ENCODE measurements at places on chromosomes 3 and 15.

DNA sequence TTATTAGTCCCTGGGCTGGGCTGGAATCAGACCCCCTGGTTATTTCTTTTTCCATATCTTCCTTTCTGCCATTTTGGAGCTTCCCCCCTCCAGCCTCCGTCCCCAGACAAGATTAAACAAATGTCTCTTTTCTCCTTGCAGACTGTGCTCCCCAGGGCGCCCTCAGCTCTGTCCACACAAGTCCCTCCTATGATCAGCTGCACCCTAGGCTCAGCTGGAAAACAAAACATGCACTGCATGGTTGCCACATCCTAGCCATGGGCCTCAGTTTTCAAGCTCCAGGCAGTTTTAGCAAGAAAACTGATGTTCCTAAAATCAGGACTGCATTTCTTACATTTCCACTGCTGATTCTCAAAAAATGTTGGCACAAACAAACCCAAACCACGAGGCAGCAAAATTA, 23.5 kb upstream of the RFTN1 start:
- H3K4me1 ChIP-seq, result no peaks in the 10 kb centered on the region
- H3K4me3 ChIP-seq, result no peak overlapping the region
- H3K36me3 ChIP-seq, result no peaks in the 10 kb centered on the region
- no peak for DNase-seq
- H3K27me3 ChIP-seq, result no peaks in the 10 kb centered on the region

DNA sequence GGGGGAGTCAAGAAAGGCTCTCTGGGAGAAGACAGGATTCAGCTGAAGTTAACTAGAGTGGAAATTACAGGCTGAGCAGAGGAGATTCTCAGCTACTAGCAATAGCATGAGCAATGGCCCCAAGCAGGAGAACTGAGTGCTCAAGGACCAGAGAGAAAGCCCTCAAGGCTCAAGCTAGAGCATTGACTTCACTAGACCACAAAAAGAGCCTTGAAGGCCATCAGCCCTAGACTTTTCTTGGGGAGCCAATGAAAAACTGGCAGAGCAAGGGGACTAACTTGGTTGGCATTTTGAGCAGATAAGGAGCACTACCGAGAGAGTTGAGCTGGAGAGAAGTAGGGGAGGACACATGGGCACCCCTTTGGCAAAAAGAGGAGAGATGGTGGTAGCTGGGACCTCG, 277.6 kb downstream of the FEZF2 start:
- no peaks in the 10 kb centered on the region for H3K36me3 ChIP-seq
- no peak for DNase-seq
- H3K27me3 ChIP-seq, result no peaks in the 10 kb centered on the region
- H3K4me3 ChIP-seq, result no peak overlapping the region

DNA sequence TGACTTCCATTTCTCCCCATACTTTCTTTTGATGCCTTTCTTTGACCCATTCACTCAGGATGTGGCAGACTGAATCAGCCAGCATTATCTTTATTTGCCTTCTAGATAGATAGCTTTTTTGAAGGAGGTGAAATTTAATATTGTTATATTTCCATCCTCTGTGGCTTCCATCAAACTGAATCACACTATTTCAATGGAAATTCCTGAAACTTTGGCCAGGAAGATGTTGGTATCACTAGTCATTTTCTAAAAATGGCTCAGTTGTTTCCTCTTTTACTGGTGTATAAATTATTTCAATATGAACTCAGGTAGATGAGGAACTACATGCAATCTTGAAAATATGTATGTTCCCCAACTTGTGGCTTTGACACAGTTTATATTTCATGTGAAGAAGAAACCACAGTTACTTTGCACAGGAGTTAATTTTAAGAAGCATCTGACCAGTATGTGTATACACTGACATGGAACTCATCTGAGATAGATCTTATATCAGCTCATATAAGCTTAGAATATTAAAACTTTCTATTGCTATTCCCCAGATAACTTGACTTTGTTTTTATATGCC, 248.3 kb downstream of the CGGBP1 start:
- no peaks in the 10 kb centered on the region for H3K36me3 ChIP-seq
- no peak overlapping the region for H3K4me3 ChIP-seq
- H3K27me3 ChIP-seq, result no peaks in the 10 kb centered on the region
- H3K4me1 ChIP-seq, result no peaks in the 10 kb centered on the region

DNA sequence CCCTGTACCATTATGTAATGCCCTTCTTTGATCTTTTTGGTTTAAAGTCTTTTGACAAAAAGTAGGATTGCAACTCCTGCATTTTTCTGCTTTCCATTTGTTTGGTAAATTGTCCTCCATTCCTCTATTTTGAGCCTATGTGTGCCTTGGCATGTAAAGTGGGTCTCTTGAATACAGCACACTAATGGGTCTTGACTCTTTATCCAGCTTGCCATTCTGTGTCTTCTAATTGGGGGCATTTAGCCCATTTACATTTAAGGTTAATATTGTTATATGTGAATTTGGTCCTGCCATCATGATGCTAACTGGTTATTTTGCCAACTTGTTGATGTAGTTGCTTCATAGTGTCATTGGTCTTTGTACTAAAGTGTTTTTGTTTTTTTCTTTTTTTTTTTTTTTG, 32.4 kb downstream of the CMC1 start:
- no peak for DNase-seq
- no peaks in the 10 kb centered on the region for H3K4me1 ChIP-seq
- H3K36me3 ChIP-seq, result no peaks in the 10 kb centered on the region
- H3K27me3 ChIP-seq, result no peaks in the 10 kb centered on the region

GRCh38 chr3:101925564-101925963, 76.2 kb downstream of the NFKBIZ start:
- no peaks in the 10 kb centered on the region for H3K36me3 ChIP-seq
- H3K27me3 ChIP-seq, result no peaks in the 10 kb centered on the region
- no peak overlapping the region for H3K27ac ChIP-seq
- H3K4me1 ChIP-seq, result no peaks in the 10 kb centered on the region

- H3K27me3 ChIP-seq, result no peaks in the 10 kb centered on the region
- no peaks in the 10 kb centered on the region for H3K4me1 ChIP-seq
- no peaks in the 10 kb centered on the region for H3K36me3 ChIP-seq
- H3K27ac ChIP-seq, result no peak overlapping the region
Measured at GRCh38 chr15:89904519-89904918, 8.2 kb downstream of the ARPIN start.

- H3K27me3 ChIP-seq, result no peaks in the 10 kb centered on the region
- no peak for DNase-seq
- no peak overlapping the region for H3K4me3 ChIP-seq
- H3K4me1 ChIP-seq, result no peaks in the 10 kb centered on the region
- H3K27ac ChIP-seq, result no peak overlapping the region
- no peaks in the 10 kb centered on the region for H3K36me3 ChIP-seq
Measured at GRCh38 chr3:45910892-45911291, 24.5 kb downstream of the CCR9 start.

- H3K36me3 ChIP-seq, result no peaks in the 10 kb centered on the region
- no peak for DNase-seq
- H3K4me3 ChIP-seq, result no peak overlapping the region
- no peaks in the 10 kb centered on the region for H3K27me3 ChIP-seq
- no peaks in the 10 kb centered on the region for H3K4me1 ChIP-seq
Measured at GRCh38 chr3:142174559-142174958, 25.2 kb upstream of the TFDP2 start.

DNA sequence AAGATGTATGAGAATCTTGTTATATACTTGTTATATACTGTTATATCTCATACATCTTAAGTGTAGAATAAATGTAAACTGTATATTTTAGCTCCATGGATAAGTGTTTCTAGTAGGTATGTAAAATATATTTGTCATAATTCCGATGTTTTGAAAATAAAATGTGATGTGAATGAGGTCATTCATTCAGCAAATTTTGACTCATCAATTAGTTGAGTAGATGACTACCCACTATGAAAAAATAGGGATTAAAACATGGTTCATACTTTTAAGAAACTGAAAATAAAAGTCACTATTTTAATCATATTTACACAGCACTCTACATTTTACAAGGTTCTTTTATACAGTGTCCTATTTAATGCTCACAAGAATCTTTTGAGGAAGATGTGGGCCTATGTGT, 28.4 kb upstream of the CNTN3 start:
- H3K27ac ChIP-seq, result no peak overlapping the region
- DNase-seq, result no peak
- no peak overlapping the region for H3K4me3 ChIP-seq
- no peaks in the 10 kb centered on the region for H3K36me3 ChIP-seq
